ENCODE measurements at places on chromosomes 7 and 10.

DNA sequence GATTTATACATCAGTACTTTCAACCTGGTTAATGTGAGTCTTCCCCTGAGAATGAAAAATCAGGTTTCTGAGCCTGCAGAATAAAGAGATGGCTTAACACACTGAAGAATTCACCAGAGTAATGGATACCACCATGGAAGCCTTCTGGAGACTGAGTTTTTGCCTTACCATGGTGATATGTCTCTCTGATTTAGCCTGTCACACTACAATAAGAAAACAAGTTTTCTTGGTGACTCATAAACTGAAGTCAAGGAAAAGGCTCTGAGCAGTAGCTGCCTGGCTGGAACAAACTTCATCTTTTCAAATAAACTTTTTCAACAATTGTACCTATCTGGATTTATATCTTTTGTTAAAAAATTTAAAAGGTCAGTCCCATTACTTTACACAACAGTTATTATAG is 229.0 kb downstream of the PRPF18 start:
- DNase-seq: peak; percentile 75

GRCh38 chr7:50273301-50273700 is 31.2 kb upstream of the IKZF1 start:
- no peak for DNase-seq

DNA sequence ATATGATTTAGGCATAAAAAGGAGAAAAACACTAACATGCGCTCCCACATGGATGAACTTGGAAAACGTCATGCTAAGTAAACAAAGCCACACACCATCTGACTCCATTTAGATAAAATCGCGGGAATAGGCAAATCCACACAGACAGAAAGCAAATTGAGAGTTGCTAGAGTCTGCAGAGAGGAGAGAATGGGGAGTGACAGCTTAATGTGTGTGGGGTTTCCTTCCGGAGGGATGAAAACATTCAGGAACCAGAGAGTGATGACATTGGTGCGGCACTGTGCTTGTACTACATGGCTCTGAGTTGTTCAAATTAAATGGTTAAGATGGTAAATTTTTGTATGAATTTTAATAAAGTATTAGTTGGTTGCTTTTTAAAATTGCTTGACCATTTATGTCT is 482.9 kb upstream of the AKR1E2 start:
- DNase-seq: no peak

DNA sequence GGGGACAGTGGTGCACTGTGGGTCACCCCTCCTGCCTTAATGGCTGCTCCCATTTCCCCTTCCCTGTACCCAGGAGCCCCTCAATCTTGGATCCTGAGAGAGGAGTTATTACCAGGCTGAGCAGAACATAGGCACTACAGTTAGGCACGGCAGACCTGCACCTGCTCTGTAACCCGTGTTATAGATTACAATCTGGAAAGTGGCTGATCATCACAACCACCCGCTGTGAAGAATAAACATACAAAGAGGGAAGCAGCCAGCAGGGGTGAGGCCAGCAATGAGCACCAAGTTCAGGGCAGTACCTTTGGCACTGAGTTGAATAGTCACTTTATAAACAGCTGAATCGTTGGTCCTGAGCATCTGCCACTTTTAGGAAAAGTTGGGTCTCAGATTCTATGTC is 1.7 kb downstream of the CDHR1 start:
- no peak for DNase-seq

DNA sequence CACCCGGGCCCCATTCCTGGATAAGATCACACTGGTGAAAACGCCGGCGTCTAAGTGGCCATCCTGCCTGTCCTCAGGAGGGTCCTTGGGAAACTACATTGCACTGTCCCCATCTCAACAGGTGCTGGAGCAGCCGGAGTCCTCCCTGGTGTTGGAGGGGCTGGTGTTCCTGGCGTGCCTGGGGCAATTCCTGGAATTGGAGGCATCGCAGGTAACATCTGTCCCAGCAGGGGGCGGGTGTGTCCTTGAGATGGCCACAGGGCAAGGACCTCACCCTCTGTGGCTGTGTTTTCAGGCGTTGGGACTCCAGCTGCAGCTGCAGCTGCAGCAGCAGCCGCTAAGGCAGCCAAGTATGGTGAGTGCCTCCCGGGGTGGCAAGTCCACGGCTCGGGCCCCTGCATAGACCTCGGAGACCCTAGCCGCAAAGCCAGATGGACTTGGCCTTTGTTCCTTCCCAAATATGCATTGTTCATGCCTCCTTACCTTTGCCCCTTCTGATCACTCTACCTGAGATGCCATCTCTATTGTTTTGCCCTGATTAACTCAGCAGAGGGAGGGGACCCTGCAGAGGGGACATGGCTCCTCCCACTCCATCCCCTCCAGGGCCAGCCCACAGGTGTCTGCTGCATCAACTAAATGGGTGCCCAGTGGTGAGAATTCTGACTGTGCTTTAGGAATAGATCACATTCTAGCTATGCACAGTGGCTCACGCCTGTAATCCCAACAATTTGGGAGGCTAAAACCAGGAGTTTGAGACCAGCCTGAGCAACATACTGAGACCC is 23.8 kb downstream of the ELN start:
- peak; percentile 21 for DNase-seq

GRCh38 chr10:17409170-17409733 is 45.1 kb downstream of the ST8SIA6 start:
- DNase-seq: no peak

DNA sequence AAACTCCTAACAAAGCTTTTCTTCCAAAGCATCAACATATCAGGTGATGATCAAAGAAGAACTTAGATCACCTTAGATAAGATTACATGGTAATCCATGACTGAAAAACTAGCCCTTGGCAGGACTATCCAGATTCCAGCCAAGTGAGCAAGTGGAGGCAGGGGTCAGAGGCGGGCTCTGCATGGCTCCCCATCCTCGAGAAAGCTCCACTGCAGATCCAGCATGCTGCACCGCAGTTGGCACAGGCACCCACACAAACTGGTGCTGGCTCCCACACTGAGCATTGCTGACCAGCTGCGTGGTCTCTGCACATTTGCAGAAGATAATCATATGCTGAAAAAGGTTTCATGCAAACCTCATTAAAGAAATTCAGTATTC is 10.1 kb downstream of the PSAP start:
- no peak for DNase-seq

DNA sequence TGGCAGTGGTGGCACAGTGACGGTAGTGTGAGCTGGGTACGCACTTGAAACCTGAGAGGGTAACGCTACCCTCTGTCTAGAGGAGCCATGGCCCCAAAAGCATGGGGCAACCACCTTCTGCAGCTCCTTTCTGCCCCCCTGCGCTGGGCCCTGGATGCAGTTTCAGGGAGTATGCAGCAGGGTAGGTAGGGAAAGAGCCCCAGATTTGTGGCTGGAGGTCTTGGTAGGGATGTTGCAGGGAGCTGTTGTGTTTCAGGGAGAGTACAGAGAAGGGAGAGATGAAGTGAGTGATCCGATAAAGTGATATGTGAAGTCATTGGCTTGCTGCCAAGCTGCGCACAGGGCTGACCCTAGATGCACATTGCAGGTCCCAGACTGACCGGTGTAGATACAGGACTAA is 2.7 kb upstream of the PGAM2 start:
- no peak for DNase-seq

- peak; percentile 37 for DNase-seq
Observed at GRCh38 chr10:12465385-12466136, 116.2 kb downstream of the CAMK1D start.

- no peak for DNase-seq
Observed at GRCh38 chr10:27108165-27108564, 7.9 kb upstream of the ANKRD26 start.

Measured in mesenchymal stem cell (in vitro differentiated cells and primary cell).